Left renal cortex interstitium (tissue), 4 donors: ENCODE measurements at places on chromosomes 16 and 17. TPM values are rescaled to one million over a fixed set of nuclear protein-coding genes. Genes with fewer than 3 reads are reported as not detected.

GRCh38 chr16:13587181-13587580, 332.8 kb upstream of the ERCC4 start:
- DNase-seq: no peak

DNA sequence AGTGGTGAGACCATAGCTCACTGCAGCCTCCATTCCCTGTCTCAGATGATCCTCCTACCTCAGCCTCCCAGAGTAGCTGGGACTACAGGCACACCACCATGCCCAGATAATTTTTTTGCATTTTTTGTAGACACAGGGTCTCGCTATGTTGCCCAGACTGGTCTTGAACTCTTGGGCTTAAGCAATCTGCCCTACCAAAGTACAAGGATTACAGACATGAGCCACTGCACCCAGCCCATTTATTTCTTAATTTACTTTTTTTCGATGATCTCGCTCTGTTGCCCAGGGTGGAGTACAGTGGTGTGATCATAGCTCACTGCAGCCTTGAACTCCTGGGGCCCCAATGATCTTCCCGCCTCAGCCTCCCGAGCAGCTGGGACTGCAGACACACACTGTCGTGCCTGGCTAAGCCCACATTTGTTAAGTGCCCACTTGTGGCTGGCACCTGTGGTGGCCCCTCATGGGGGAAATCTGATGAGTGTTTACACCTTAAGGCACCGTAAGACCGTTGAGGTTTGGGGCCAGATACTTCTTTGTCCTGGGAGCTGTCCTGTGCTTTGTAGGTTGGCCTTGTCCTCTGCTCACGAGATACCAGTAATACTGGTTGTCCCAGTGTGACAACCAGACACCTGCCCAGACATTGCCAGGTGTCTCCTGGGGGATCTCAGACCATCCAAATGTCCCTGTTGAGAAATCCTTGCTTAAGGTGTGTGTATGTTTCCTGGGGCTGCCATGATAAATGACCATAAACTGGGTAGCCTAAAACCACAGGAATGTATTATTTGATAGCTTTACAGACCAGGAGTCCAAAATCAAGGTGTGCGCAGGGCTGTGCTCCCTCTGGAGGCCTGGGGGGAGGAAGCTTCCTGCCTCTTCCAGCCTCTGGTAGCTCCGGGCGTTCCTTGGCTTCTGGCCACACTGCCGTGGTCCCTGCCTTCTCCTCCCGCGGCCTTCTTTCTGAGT, 141.4 kb upstream of the GSE1 start:
- no peak for DNase-seq

DNA sequence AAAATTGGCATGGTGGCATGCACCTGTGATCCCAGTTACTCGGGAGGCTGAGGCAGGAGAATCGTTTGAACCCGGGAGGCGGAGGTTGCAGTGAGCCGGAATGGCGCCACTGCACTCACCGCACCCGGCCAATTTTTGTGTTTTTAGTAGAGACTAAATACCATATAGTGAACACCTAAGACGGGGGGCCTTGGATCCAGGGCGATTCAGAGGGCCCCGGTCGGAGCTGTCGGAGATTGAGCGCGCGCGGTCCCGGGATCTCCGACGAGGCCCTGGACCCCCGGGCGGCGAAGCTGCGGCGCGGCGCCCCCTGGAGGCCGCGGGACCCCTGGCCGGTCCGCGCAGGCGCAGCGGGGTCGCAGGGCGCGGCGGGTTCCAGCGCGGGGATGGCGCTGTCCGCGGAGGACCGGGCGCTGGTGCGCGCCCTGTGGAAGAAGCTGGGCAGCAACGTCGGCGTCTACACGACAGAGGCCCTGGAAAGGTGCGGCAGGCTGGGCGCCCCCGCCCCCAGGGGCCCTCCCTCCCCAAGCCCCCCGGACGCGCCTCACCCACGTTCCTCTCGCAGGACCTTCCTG, at the start of gene HBQ1:
Gene HBQ1 (plus strand): TSS at position 359 of the 575 bp plus-strand sequence. CDS start 28 bp downstream, at position 387.
- DNase-seq: no peak

PRM2 gene
- polyA plus RNA-seq: not detected

IRX5 gene
- 10.8 TPM for polyA plus RNA-seq

DNA sequence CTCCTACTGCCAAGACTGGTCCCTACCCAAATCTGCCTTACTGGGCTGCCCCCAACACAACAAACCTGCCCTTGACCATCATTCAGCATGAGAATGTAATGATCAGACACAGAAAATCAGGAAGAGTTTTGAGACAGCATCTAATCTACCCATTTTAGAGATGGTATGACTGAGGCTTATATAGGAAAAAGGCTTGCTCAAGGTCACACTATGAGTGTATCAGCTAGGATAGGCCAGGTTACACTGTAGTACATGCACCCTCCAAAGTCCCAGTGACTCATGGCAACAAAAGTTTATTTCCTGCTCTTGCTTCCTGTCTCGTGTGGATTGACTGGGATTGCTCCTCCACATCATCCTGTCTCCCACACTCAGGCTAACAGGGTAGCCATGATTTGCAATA, 27.9 kb downstream of the NLRC5 start:
- no peak for DNase-seq
